ENCODE measurements at places on chromosomes 11 and 22.
A peak's percentile ranks its signal among the peaks of the same experiment; 100 is the strongest.

DNA sequence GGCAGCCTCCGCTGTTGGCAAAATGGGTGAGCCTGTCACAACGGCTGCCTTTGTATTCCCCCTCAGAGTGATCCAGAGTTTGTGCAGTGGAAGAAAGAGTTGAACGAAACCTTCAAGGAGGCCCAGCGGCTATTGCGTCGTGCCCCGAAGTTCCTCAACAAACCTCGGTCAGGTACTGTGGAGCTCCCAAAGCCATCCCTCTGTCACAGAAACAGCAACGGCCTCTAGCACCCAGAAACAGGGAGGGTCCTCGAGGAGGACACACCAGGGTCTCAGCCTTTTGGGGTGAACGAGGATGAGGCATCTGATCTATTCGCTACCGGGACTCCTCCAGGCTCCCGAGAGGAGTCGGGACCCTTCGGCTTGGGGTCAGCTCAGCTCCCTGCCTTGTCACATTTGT is 19.8 kb upstream of the MYO18B start:
- DNase-seq, result no peak

- DNase-seq, result no peak
These were observed 36.5 kb downstream of the PRDM11 start for GRCh38 chr11:45182902-45183301.

GRCh38 chr11:126165757-126166156 is 45.7 kb downstream of the RPUSD4 start:
- no peak for DNase-seq

DNA sequence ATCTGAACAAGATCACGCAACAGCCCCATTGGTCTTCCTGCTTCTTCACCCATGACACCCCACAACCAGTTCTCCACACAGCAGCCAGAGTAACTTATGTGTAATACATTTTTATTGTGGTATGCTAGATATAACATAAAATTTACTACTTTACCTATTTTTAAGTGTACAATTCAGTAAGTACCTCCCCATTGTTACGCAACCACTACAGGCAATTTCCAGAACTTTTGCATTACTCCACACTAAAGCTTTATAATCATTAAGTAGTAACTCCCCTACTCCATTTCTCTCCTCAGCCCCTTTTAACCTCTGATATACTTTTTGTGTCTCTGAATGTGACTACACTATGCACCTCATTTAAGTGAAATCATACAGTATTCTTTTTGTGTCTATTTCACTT is 575.4 kb upstream of the CADM1 start:
- DNase-seq, result no peak

GRCh38 chr11:68447015-68447801 is 13.3 kb upstream of the PPP6R3 start:
- DNase-seq, result no peak

GRCh38 chr11:42802201-42802899 is 509.4 kb upstream of the API5 start:
- no peak for DNase-seq

DNA sequence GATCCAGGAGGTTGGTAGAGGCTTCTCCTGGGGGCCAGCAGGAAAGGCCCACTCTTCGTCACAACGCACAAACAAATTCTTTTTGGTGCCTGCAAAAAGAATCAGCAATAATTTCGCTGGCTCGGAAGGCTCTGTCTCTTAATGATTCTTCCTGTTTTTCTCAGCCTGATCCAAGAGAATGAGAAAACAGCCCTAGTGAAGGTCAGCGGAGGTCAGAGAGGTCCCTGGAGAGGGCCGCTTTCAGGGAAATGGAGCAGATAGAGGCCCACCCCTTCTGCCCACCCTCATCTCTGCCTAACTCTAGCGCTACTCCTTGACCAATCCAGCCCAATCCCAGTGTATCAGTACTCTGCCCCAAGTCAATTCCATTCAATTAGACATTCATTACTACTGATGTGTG is 19.2 kb downstream of the LRRC55 start:
- DNase-seq, result no peak

GRCh38 chr22:30731658-30732057 is 37.0 kb downstream of the OSBP2 start:
- no peak for DNase-seq

- no peak for DNase-seq
These were observed 22.0 kb upstream of the OR8B8 start for GRCh38 chr11:124467381-124467927.

DNA sequence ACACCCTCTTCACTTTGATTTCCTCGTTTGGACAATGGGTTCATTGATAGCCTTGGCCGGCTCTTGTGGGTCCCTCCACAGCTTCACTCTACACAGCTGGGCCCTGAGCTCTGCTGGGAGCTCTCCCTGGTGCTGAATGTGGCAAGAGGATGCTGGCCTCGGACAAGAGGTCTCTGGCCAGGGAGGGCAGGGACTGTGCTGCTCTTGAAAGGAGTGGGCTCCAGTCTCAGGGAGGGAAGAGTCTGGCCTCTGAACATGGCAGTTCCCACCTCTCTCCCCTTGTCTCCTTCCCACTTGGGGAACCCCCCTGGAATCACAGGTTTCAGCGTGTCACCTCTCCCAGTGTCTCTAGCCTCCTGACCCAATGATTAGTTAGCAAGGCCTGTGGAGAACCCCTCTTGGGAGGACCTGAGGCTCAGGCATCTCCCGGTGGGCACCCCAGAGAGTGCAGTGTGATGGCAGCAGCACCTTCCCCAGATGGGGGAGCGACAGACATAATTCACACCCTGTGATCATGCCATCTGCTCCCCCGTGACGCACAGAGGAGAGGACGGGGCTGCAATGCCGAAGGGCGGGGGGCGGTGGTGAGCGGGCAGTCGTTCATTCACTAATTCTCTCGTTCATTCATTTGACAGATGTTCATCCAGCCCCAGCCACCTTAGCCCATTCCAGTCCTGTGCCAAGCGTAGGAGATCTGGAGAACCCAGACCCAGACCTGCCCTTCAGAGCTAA is 2.8 kb upstream of the CABP7 start:
- peak; percentile 24 for DNase-seq

DNA sequence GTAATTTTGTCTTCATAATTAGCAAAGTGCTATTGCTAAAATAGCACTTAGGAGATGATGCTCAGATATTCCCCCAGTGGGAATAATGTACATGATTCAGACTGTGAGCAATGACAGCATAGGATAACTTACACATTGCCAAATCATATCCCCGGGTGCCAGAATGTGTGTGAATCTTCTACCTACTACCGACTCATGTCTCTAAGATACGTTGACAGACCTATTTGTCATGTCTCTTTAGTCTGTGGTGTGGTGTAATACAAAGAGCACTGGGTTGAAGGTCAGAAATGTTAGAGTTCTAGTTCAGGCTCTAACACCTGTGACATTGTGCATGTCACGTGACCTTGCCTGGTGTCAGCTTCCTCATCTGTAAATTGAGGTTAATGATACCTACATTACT is 31.0 kb upstream of the PICALM start:
- DNase-seq, result no peak
